ENCODE measurements at places on chromosomes 2 and 18.

DNA sequence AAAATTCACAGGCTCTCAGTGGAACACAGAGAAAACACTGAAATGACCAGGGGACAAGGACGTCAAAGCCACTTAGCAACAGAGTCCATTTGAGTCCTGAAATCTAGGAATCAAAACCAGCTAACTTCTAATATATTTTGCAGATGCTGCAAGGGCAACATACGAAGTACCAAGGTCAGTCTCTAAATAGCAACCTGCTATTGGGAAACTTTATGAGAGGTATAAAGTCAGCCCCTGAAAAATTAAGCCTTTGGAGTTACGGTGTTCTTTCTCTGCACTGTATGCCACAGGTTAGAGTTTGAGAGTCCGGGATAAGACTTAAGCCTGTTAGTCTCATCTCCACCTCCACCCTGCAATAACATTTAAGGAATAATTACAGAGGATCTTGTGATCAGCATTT lies 13.3 kb downstream of the NPC1 start:
- DNase-seq = no peak

GRCh38 chr2:71006955-71007799 lies 12.5 kb upstream of the TEX261 start:
- no peak for DNase-seq

GRCh38 chr2:200762127-200762526 lies 49.6 kb upstream of the BZW1 start:
- DNase-seq = no peak

DNA sequence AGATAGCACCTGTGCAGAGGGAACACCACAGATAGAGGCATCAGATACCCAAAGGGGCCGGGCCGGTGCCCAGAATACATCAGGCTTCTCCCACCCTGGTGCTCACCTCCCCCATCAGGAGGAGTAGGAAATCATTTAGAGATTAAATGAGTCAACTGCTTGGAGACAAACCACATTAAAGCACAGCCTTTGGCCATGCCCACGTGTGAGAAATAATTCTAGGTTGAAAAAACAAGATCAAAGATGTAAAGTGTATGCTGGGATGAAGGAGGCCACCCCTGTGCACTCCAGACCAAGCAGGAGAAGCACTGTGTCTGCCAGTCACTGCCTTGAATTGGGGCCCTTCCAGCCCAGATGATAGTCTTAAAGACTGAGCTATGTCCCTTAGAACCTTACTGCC lies 152.8 kb upstream of the ACAA2 start:
- no peak for DNase-seq

DNA sequence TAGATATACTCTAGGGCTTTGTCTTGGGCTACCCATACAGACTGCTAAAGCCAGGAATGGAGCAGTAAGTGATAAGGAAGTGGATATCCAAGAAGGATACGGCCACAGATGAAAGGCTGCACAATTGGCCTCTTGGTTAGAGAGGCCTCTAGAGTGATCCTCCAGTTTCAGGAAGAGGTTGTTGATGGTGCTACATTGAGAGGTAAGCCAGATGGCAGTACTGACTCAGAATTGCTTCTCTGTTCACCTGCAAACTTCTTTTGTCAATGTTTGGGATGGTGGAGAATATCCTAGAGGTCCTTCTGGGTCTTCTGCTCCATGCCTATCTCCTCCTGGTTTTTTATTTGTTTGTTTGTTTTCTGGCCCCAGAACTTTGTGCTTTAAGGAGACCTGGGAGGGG lies 226.8 kb upstream of the LRRTM1 start:
- DNase-seq = no peak

GRCh38 chr2:59389240-59389639 lies 1148.1 kb upstream of the FANCL start:
- DNase-seq = no peak

DNA sequence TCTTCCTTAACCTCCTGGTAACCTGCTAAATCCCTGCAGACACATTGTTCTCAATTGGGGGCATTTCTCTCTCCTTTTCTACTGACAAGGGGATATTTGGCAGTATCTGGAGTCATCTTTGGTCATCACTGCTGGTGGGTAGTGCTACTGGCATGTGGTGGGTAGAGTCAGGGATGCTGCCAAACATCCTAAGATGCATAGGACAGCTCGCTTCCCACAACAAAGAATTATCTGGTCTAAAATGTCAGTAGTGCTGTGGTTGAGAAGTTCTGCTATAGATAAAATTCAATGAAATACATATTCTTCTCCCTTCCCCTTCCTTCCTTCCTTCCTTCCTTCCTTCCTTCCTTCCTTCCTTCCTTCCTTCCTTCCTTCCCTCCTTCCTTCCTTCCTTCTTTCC lies 18.7 kb upstream of the LHCGR start:
- no peak for DNase-seq

DNA sequence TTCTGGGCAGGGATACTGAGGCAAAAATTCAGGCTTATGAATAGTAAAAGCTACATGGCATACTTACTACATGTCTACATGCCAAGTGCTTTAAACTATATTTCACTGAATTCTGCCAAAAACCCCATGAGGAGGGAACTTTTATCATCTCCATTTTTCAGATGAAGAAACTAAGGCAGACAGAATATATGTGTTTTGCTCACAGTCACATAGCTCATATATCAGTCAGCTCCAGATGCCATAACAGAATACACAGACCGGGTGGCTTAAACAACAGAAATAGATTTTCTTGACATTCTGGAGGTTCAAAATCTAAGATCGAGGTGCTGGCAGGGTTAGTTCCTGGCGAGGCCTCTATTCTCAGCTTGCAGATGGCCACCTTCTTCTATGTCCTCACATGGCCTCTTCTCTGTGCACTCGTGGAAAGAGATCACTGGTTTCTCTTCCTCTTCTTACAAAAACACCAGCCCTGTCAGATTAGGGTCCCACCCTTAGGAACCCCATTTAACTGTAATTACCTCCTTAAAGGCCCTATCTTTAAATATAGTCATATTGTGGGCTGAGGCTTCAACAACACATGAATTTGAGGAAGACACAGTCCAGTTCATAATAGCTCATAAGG lies 27.1 kb upstream of the CREB1 start:
- DNase-seq = no peak

GRCh38 chr2:3626118-3626811 lies 31.4 kb downstream of the COLEC11 start:
- no peak for DNase-seq

- DNase-seq = no peak
These were observed 58.4 kb downstream of the LRPPRC start for GRCh38 chr2:43937269-43937820.

DNA sequence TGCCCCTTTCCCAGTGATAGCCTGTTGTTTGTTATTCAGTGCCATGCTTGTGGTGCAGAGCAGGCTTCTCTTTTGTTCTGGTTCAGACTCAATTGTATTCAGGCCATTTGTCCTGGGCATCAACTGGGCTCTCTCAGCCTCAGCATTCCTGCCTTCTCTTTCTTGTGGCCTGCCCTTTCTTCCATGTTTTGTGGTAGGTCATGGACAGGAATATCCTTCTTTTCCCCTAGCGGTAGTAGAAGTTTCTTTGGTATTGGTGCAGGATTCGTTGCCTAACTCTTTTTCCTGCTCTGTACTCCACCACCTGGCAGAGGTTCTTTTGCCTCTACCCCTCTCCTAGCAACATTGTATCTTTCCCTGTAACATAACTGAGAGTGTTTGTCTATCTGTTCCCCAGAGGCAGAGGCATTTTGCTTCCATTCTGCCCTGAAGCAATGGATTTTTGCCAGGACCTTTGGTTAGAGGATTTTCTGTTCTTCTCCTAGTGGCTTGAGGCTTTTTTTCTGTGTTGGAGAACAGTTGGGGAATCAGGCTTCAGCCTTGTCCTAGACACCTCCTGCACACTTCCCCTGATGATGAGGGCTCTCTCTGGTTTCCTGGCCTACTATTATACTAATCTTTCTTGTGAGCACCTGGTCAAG lies 68.5 kb downstream of the NCOA1 start:
- no peak for DNase-seq

- DNase-seq = peak; percentile 39
These were observed 76.2 kb downstream of the CDK15 start for GRCh38 chr2:201882353-201883090.

GRCh38 chr2:143521396-143521795 lies 392.2 kb downstream of the ARHGAP15 start:
- no peak for DNase-seq

GRCh38 chr18:52678034-52678433 lies 338.0 kb downstream of the DCC start:
- no peak for DNase-seq

DNA sequence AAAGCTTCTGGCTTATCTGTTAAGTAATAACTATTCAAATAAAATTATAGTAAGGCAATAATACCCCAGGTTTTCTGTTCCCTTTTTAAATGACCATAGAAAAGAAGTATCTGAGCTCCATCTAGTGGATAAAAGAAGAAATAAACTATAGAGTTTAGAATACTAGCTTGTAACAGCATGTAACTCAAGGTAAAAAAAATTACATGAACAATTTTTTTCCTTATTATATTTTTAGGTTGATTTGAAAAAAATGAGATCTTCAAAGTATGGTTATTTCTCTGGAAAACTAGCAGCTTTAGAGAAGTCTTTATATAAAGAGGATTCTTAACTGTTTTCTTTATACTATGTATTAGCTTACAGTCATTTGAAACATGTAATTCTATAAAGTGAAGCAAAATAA lies 58.1 kb downstream of the NCKAP1 start:
- DNase-seq = peak; percentile 14

DNA sequence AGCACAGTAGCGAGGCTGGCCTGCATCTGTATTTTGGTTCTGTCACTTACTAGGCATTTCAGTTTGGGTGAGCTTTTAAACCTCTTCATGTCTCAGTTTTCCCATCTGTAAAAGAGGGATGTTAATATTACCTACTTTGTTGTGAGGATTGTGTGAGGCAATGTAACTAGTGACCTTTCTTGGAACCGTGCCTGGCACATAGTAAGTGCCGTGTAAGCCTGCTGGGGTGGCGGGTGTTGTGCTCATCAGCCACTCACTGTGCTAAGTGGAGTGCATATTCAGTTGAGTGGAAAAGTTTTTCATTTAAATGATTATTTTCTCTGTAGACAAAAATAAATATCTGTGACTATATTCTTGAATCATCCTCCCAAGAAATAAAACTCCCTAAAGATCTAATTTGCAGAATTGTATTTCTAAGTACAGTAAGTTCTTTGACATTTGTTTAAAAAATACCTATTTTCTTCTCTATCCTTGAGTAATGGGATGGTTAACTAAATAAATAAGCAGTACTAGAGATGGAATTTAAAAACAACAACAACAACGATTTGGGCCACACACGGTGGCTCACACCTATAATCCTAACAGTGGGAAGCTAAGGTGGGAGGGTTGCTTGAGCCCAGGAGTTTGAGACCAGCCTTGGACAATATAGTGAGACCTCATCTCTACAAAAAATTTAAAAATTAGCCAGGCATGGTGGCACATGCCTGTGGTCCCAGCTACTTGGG lies 56.7 kb downstream of the MALT1 start:
- no peak for DNase-seq

GRCh38 chr2:180352620-180353019 lies 345.5 kb upstream of the CWC22 start:
- DNase-seq = no peak

GRCh38 chr2:71788601-71789240 lies 335.4 kb downstream of the DYSF start:
- no peak for DNase-seq

DNA sequence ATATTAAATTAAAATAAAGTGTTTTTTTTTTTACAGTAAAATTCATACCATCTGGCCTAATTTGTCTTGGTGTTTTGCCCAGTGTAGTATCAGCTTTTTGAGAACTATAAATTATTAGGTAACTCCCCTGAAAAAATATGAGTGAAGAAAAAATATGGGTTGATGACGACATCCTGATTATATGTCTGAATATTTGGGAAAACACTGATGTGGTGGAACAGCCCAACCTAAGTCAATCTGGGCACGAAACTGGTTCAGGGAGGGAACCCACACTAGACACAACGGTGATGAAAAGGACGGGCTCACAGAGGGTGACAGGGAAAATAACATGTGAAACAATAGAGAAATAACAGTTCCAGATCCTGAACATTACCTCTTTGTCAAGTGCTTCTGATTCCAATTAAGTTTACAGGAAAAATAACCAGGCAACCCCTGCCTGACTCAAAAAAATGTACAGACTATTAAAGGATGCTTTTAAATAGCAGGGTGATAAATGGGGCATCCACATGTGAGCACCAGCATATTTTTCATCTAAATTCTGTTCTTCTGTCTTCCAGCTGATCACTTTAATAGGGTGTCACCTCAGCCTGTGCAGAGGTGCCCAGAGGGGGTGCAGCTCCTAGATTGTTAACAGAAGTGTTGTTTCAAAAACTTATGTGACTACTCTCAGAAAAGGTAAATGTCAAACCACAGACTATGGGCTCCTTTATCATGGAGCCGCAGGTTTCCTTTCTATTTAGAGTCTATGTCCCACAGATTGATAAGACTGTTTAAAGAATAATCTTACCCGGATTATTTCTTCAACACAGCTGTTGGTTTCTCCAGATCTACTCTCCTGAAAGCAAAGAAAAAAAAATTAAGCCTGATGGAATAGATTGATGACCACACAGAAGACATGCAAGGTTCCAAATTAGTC lies 305.4 kb downstream of the AFF3 start:
- peak; percentile 5 for DNase-seq

DNA sequence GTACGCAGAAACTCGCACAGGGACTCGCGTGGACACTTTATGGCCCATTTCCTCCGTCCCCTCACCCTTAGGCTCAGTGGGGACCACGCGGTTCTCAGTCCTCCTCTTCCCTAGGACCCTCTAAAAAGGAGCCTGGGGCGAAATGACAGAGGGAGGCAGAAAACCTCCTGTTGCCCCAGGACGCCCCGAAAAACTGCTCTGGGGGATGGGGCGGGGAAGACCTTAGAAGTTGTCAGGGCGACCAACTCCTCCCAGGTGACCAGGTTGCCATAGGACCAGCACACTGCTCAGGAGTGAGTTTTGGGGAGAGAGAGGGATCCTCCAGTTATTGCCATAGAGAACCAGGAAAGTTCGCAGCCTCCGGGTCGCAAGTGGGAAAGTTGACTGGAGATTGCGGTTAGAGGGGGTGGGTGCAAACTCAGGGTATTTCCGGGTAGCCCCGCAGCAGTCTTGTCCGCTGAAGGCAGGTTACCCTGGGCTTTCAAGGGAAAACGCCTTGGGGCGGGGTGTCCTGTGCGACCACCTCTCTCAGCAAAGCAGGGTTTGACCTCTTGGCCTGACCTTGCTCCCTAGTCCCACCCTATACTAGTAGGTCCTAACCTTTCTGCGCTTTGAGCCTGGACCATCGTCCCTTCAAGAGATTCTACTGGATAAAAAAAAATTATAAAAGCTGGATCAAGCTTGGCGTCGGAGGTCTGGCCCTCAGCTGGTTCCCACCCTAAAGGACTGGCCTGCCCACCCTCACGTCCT lies 7.8 kb upstream of the PAX3 start:
- DNase-seq = no peak

DNA sequence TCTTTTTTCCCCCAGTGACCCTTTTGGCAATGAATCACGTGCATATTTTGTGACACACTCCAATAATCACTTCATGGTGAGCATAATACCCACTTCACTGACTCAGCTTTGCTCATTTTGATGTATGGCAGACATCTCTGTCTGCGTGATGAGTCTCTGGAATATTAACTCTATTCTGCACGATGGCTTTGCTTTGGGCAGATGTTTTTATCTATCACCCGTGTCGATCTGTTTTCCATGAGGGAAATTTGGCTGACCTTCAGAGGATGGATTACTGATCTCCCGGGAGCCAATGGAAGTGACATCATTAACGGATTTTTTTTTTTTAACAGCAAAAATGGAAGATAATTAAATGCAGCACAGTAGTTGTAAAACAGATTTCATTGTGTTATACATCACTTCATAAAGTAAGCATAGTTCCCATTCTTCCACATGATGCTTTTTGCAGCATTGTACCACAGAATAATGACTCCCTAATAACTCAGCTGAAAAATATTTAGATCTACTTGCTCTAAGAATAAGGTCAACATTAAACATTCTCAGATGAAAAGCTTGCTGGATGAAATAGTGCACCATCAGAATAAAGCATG lies 29.8 kb downstream of the CDC42EP3 start:
- no peak for DNase-seq

All from NCI-H2081 (cell line).